PC-9 (cell line): ENCODE measurements at places on chromosomes 1 and 21. TPM values are rescaled to one million over a fixed set of nuclear protein-coding genes. Genes with fewer than 3 reads are reported as not detected.

- H3K36me3 ChIP-seq = no peaks in the 10 kb centered on the region
- no peak overlapping the region for H3K27ac ChIP-seq
- DNase-seq = no peak
- H3K27me3 ChIP-seq = no peaks in the 10 kb centered on the region
- no peak overlapping the region for H3K4me3 ChIP-seq
- no peaks in the 10 kb centered on the region for H3K4me1 ChIP-seq
These were observed 1556.6 kb downstream of the NCAM2 start for GRCh38 chr21:22554690-22555316.

DNA sequence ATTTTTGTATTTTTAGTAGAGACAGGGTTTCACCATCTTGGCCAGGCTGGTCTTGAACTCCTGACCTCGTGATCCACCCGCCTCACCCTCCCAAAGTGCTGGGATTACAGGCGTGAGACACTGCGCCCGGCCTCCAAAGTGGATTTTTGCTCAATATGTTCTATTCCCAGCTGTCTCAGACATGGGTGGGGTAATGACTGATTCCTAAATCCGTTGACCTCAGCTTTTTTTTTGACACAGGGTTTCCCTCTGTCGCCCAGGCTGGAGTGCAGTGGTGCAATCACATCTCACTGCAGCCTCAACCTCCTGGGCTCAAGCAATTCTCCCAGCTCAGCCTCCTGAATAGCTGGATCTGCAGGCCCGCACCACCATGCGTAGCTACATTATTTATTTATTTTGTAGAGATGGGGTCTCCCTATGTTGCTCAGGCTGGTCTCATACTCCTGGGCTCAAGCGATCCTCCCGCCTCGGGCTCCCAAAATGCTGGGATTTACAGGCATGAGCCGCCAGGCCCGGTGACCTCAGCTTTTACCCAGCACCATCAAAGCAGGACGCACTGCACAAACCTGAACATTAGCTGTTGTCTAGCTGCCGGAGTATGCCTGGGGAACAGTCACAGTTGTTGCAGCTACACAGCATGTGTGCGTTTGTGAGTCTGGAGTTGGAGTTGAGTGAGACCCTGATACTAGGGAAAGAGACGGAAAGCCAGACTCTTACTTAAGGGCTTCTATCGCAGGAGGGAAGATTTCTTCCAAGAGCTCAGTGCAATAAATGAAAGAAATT, 43.7 kb upstream of the PSEN2 start:
- no peaks in the 10 kb centered on the region for H3K36me3 ChIP-seq
- H3K4me3 ChIP-seq = no peak overlapping the region
- no peak overlapping the region for H3K27ac ChIP-seq
- H3K27me3 ChIP-seq = no peaks in the 10 kb centered on the region

DNA sequence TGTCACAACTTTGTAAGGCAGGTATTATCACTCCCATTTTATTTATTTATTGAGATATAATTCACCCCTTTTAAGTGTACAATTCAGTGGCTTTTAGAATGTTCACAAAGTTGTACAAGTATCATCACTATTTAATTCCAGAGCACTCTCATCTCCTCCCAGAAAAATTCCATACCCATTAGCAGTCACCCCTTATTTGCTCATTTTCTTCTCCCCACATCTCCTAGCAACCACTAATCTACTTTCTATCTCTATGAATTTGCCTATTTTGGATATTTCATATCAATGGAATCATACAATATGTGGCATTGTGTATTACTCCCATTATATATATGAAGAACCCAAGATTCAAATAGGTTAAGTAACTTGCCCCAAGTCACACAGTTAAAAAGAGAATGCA, 7.0 kb downstream of the DSTYK start:
- H3K27ac ChIP-seq = no peak overlapping the region
- no peaks in the 10 kb centered on the region for H3K36me3 ChIP-seq
- H3K4me3 ChIP-seq = no peak overlapping the region
- peaks cover under 1% of the 10 kb centered on the region; the same call in 1 of the 2 replicates for H3K4me1 ChIP-seq

GRCh38 chr1:68166348-68166747, 66.0 kb downstream of the WLS start:
- H3K4me1 ChIP-seq = no peaks in the 10 kb centered on the region
- no peak overlapping the region for H3K4me3 ChIP-seq

The ZNF593OS gene
- total RNA-seq = not detected in 2 replicates

DNA sequence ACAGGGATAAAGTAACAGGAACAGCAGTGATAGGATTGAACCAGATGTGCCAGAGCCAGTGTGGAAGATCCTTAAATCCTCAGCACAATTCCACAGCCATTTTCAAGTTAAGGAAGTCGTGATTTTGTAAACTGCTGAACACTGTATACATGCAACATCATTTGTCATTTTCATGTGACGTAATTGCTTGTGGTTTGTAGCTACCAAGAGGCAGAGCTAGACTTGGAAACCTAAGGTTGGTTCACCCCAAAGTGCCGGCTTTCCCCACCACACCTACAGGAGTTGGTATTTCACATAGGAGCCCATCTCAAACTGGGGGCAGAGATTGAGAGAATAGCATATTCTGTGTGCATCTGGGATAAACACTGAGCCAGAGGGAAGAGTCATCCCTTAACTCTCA, 113.9 kb downstream of the CAPN8 start:
- H3K27ac ChIP-seq = no peak overlapping the region
- H3K4me1 ChIP-seq = no peaks in the 10 kb centered on the region
- no peaks in the 10 kb centered on the region for H3K27me3 ChIP-seq

The NPR1 gene
- total RNA-seq = 0.53 and 0.98 TPM in 2 replicates

- DNase-seq = no peak
- H3K4me3 ChIP-seq = no peak overlapping the region
- no peaks in the 10 kb centered on the region for H3K4me1 ChIP-seq
- H3K27me3 ChIP-seq = no peaks in the 10 kb centered on the region
- H3K36me3 ChIP-seq = no peaks in the 10 kb centered on the region
These were observed 645.7 kb upstream of the PTBP2 start for GRCh38 chr1:96075704-96076455.
